ENCODE measurements at places on chromosomes 7 and 10.

GRCh38 chr7:105611856-105612775 is 30.8 kb upstream of the EFCAB10 start:
- DNase-seq: no peak

DNA sequence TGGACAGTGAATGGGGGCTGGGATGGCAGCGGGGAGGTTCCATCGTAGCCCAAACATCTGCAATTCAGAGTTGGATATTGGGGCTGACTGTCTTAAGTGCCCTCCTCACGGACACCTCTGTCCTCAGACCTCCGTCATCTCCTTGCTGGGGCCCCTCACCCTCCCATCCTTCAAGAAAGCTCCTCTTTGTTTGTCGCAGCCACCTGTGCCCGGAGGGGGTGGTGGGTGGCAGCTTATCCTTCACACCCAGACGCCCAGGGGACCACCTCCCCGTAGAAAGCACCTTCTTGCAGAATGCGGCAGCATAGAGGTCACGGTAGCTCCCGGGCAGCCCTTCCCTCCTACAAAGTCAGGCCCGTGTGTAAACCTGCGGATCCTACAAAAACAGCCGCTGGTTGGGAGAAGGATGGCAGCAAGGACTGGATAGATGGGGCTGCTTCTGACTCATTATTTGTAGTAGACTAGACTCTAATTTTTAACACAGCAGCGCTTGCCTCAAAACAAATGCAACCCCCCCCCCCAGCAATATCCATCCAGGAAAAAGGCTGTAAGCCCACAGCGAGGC is 1.3 kb upstream of the PTPRN2 start:
- no peak for DNase-seq

DNA sequence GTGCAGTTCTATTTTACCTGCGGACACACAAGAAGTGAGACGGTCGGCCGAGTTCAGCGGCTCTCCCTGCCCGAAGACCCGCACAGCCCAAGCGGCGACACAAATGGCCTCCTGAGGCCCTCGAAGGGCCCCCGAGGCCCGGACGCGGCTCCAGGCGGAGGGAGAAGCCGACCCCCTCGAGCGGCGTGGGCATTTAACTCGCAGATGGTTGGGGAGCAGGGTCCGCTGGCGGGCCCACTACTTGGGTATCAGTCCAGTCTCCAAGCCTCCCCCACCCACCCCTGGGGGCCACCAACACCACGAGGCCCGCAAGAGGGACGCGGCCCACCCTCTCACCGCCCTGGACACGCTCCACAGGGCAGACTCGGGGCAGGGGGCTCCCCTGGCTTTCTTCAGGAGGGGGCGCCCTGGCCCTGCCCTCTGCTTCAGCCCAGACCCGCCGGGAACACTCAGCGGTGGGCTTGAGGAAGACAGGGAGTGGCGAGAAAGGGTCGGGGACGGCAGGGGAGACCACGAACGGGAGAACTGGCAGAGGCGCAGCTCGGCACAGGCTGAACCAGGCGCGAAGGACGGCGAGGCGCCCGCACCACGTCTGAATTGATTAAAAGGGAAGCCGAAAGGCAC is 1.7 kb downstream of the IGF2BP3 start:
- peak; percentile 45 for DNase-seq

DNA sequence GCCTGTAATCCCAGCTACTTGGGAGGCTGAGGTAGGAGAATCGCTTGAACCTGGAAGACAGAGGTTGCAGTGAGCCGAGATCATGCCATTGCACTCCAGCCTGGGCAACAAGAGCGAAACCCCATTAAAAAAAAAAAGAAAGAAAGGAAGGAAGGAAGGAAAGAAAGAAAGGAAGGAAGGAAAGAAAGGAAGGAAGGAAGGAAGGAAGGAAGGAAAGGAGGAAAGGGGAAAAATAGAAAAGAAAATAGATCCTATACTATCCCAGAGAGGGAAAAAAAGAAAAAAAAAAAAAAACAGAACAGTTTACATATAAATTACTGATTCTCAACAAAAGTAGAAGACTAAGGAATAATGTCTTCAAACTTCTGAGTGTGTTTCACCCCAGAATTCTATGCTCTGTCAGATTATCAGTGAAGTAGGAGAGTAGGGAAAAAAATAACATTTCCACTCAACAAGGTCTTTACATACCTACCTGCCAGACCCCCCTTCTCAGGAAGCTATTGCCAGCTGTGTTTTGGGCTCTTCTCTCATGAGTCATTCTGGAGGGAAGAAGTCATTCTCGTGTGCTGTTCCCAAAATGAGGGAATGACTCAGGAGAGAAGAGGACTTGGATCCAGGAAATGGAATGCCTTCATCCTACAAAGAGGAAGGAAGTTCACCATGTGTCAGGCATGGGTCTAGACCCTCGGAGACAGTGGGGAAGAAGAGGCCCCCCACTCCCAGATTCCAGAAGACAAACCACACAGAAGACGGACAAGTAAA is 20.9 kb downstream of the RGS10 start:
- DNase-seq: no peak

DNA sequence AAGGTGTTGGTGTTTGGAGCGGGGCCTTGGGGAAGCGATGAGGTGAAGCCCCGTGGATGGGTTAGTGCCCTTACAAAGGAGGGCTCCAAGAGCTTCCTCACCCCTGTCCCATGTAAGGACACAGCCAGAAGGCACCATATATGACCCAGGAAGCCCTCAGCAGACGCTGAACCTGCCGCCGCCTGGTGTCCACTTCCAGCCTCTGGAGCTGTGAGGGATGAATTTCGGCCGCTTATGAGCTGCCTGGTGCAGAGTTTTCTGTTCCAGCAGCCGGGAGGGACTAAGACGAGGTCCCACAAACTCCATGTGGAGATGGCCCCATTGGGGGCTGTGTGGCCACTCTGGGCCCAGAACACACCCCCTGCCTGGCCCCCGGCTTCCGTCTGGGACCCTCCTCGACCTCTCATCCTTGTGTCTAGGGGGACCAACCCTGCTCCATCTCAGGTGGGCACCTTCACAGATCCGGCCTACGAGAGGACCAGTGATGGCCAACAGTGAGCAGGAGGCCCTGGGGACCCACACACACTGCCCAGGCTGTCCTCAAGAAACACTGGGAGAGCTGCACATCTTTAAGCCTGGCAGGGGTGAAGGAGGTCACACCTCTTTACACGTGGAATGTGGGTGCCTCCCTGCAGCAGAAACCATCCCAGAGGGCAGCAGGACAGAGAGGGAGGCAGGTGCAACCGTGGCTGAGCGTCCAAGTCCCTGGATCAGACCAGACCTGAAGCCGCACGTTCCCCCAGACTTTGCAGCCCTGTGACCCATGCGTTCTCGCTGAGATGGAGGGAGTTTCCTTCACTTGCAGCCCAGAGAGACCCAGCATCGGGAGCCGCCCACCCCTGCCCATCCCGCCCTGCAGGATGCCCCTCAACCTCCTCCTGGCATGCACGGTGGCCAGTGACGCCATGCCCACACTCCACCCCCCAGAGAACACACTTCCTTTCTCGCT is 96.1 kb downstream of the PDGFA start:
- DNase-seq: no peak

DNA sequence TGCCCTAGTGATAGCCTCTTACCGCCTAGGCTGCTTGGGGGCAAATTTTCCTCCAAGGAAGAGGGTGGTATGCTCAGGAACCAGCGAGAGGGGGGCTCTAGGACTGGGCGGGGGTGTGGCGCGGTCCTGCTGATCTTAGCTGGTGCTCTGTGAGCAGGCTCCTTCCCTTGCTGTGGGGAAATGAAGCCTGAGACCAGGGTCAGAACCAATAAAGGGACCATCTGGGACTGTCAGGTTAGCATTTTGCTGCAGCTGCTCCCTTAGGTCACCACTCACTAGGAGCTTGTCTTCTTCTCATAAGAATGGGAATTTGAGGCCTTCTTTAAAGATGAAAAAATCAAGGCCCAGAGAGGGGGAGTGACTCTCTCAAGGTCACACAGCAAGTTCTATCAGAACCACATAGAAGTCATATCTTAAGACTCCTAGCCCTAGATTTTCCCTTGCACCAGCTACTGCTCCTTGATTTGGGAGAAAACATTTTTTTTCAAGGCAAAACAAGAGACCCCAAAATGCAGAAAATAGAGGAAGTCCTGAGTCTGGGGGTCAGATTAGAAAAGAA is 2.0 kb upstream of the NEUROG3 start:
- no peak for DNase-seq

GRCh38 chr7:132028144-132028920 is 471.9 kb upstream of the PODXL start:
- no peak for DNase-seq

GRCh38 chr10:102633287-102633686 is 11.0 kb upstream of the TRIM8 start:
- DNase-seq: peak; percentile 77

DNA sequence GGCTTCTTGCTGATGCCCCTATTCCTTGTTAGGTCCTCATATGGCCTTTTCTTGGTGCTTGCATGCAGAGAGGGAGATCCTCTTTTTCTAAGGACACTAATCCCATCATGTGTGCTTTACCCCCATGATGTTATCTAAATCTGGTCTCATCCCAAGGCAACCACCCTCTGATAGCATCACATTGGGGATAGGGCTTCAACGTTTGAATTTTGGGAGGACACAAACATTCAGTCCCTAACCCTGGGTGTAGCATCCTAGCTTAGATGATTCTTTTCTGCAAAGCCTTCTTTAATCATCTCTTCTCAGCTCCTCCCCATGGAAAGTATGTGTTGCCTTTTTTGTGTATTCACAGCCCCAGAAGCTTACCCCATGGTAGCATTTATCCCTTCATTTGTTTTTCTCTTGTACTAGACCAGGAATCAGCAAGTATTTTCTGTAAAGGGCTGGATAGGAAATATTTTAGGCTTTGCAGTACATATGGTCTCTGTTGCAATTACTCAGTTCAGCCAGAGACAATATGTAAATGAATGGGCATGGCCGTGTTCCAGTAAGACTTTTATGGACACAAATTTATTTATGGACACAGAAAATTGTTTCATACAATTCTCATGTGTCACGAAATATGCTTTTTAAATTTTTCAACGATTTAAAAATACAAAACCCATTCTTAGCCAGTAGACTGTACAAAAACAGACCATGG is 101.5 kb upstream of the CSTF2T start:
- no peak for DNase-seq

DNA sequence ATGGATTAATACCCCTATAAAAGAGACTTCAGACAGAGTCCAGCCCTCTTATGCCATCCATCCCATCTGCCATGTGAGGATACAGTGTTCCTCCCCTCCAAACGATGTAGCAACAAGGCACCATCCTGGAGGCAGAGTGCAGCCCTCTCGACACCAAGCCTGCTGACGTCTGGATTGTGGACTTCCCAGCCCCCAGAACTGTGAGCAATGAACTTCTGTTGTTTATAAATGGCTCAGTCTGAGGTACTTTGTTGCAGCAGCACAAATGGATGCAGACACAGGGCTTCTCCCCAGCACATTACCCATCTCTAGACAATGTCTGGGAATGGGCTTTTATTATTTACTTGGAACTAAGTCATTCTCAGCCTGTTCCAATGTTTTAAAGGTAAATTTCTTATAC is 195.6 kb downstream of the WDR37 start:
- no peak for DNase-seq

DNA sequence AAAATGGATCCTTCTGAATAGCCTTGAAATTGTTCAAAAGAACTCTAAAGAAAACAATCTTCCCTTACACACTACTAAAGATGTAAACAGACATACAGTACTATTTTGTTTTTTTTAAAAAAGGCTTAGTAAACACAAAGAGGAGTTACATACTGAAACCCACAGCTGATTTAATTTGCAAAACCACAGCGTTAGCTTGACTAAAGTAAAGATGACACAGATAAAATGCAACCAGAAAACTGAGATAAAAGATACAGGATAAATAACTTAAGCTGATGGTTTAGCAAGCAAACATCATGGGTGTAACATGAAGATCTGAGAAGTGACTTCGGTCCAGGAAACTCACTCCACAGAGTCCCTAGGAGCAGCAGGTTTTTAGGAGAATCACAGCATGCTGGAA is 21.8 kb downstream of the PRKCQ start:
- DNase-seq: no peak

DNA sequence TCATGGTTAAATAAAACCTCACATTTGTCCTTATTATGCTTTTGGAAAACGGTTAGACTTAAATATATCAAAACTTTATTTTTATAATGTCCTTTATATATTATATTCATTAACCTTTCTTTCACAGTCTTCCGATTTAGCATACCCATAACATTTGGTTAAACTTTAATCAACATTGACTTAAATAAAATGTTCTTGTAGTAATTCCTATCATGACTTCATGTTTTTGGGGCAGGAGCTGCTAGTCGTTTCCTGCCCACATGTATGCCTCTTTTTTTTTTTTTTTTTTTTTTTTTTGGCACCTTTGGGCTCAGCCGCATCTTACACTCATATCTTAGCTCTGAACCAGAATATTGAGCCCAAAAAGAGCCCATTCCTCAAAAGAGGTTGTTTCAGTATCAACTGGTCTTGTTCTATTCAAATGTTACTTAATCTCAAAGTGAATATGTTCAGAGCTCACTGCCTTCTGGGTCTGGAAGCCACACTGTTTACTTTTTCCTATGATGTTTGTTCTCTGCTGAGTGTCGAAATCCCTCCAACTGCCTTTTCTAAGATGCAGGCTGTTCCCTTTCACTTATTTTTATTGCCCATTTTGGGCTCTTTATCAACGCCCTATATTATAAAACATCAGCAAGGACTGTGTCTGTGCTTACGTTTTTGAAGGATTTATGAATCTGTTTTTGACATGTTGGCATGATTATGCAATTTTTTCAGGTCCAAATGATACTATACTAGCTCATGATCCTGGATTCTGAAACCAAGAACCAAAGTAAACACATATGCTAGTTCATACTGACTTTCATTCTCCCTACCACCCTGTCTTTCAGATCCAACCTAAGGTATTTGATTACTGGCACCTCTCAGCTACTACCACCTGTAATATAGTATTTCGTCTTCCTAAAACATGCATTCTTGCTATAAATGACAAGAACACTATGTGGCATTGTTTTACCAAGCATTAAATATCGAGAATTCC is 914.4 kb downstream of the PCDH15 start:
- no peak for DNase-seq

GRCh38 chr7:75993689-75994387 is 557 bp downstream of the TMEM120A start:
- peak; percentile 35 for DNase-seq

DNA sequence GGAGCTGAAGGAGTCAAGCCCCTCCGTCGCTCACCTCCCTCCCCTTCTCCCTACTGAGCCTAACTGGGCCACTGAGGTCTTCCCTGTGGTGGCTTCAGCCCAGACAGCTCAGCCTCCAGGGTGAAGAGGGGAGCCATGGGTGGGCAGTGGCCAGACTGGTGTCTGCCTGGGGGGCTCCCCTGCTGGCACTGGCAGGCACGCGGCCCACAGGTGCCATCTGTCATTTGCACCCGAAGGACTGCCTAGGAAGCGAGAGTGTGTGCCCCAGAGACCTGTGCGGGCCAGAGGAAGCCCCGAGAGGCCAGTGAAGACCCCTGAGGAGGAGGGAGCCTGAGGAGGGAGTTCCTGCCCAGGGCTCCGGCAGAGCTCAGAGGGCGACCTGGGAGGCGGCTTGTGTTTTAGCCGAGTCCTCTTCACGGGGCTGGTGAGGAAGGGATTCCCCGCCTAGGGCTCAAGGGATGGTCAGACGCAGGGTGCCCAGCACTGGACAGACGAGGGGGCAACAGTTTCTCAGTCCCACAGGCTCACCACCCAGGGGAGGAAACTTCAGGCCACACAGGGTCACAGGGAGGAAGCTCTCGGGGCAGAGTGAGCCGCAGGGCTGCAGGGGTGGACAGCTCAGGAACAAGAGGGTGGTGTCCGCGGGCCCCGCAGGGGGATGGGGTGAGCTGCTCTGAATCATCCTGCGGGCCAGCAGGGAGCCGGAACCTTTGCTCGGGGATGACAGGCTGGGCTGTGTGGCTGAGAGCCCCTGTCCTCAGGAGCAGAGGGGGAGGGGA is 76.2 kb upstream of the PPP2R2D start:
- no peak for DNase-seq

- DNase-seq: no peak
Measured at GRCh38 chr7:15403751-15404150, 158.1 kb downstream of the AGMO start.
